NCI-H1048 (cell line): ENCODE measurements at places on chromosomes 16 and 17.

- DNase-seq: no peak
These were observed 40.9 kb downstream of the USP10 start for GRCh38 chr16:84740596-84741116.

- no peak for DNase-seq
These were observed 6.2 kb downstream of the MAP3K14 start for GRCh38 chr17:45310380-45311324.

DNA sequence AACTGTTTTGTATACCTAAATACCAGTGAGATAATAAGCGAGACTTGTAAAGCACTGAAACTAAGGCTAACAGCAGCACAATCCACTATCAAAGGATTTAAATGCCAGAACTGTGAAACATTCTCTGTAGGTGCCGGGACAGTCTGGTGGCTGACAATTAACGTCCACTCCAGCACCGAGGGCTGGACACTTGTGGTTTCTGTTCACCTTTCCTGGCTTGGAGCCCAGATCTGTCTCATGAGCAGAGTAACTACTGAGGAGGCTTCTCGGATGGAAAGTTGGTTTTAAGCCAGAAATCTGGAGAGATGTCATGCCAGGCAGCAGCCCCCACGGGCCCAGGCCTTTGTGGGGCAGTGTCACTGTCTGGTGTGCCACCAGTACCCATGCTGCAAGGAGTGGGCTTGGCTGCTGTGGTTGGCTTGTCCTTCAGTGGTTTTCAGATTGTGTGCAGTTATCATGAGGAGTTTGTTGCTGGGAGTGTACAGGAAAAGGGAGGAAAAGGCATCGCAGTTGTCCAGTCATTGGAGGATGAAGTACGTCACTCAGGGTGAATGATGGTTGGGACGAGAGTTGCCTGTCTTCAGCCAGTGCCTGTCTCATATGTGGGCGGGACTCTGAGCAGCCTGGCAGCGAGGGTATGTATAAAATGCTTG is 35.5 kb downstream of the UBN1 start:
- DNase-seq: no peak

GRCh38 chr17:70493277-70493874 is 324.0 kb downstream of the KCNJ2 start:
- no peak for DNase-seq

DNA sequence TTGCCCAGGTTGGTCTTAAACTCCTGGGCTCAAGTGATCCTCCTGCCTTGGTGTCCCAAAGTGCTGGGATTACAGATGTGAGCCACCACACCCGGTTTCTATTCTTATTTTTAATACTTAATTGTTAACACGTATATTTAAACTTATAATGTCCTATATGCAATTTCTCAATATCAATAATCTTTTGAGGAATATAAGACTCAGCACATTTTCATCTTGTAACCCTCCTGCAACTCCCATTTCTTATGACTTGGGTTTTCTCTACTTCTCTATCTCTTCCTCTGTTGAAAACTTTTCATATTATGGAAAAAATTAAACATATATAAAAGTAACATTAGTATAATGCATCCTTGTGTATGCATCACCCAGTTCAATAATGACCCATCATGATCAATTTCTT is 150.7 kb downstream of the PRKCB start:
- no peak for DNase-seq

- no peak for DNase-seq
These were observed 38.5 kb upstream of the CNEP1R1 start for GRCh38 chr16:49986351-49987124.

- no peak for DNase-seq
These were observed 4.9 kb upstream of the RASD1 start for GRCh38 chr17:17500999-17501605.

- DNase-seq: no peak
These were observed 527 bp upstream of the CHAD start for GRCh38 chr17:50469208-50469605.

- DNase-seq: no peak
These were observed 13.3 kb upstream of the CNEP1R1 start for GRCh38 chr16:50011707-50012106.

DNA sequence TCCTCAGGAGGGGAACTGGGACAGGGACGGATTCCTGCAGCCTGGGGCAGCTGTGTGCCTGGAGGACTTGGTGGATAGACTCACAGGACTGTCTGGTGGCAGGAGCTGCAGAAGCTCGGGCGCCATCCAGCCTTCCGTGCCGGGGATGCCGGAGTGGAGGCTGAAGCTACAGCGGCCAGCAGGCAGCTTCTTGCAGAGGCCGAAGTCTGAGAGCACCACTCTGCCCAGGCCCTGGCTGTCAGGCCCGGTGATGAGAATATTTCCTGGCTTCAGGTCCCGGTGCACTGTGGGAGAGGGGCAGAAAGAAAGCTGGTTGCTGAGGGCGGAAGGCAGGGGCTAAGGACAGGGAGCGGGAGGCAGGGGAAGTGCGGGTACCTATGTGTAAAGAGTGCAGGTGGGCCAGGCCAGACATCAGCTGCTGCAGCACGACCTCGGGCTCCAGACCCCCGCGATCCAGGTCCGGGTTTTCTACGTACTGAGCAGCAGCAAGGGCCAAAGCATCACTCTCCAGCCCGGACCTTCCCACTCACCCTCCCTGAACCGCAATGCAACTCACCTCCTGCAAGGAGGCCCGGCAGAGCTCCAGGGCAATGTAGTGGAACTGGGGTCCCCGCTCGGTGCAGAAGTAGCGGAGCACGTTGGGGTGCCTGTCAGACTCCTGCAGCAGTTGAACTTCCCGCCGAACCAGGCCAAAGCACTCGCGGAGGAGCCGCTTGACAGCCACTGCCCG is 16.1 kb downstream of the PLK1 start:
- DNase-seq: no peak

GRCh38 chr17:77036136-77036840 is 104.5 kb upstream of the SEC14L1 start:
- no peak for DNase-seq

- no peak for DNase-seq
These were observed 37.1 kb downstream of the KNOP1 start for GRCh38 chr16:19680881-19681340.

DNA sequence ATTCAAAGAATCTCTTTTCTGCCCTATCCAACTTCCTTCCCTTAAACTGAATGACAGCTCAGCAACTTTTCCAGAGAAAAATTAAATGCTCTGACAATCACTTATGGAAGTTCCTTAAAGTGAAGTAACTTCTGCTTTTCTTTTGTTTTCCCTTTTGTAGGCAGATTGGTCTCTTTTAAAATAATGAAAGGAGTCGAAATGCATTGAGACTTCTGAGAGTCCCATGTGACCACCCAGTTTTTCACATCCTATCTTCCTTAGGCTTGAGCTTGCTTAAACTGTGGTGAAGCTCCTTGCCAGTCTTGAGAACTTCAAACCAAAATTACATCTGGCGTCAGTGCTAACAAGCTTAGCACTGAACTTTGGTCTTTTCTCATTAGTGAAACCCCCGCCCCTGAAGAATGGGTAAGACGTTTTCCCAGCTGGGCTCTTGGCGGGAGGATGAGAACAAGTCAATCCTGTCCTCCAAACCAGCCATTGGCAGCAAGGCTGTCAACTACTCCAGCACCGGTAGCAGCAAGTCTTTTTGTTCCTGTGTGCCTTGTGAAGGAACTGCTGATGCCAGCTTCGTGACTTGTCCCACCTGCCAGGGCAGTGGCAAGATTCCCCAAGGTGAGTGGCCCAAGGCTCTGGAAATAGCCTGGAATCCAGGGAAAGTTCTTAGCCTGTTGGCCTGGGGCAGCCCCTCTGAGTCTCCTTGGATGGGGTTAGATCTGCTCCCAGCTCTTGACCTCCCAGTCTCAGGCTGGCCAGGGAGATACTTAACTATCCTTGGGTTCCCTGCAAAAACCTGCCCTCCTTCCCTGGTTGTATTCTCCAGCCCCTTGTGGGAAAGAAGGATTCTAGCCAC is 1.2 kb downstream of the TMEM106A start:
- no peak for DNase-seq

GRCh38 chr16:85570735-85571562 is 42.2 kb upstream of the GSE1 start:
- DNase-seq: no peak

- no peak for DNase-seq
These were observed 10.1 kb downstream of the DYNC1LI2 start for GRCh38 chr16:66741169-66741900.

- no peak for DNase-seq
These were observed 30.8 kb upstream of the ADCY7 start for GRCh38 chr16:50235581-50235980.

DNA sequence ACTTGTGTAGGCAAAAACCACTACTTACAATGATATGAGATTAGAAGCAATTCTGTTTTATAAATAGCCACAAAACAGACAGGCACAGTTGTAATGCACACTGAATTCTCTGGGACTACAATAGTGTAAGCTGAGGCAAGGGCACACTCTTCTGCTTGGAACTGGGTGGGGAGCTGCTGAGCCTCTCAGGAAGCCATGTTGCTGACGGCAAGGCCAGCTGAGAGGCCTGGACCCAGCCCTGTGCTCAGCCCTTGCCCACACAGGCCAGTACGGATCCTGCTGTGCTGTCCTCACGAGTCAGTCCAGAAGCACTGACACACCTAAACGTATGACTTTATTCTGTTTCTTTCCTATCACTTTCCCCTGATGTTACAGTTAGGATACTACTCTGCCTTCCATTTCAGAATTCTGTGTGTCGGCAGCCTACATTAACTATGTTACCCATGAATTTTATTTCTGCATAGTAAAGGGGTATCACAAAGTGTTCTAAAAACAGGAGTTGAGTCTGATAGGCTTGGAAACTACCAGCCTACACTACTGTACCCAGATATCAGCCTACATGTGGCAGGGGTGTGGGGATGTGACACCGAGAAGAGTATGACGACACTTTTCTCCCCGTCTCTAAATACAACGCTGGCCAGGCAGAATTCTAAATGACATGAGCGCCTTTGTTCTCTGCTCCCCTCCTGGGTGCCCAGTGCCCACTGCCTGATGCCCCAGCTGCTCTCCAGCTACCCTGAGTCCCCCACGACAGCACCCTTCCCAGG is 41.1 kb upstream of the FAAP100 start:
- DNase-seq: no peak

DNA sequence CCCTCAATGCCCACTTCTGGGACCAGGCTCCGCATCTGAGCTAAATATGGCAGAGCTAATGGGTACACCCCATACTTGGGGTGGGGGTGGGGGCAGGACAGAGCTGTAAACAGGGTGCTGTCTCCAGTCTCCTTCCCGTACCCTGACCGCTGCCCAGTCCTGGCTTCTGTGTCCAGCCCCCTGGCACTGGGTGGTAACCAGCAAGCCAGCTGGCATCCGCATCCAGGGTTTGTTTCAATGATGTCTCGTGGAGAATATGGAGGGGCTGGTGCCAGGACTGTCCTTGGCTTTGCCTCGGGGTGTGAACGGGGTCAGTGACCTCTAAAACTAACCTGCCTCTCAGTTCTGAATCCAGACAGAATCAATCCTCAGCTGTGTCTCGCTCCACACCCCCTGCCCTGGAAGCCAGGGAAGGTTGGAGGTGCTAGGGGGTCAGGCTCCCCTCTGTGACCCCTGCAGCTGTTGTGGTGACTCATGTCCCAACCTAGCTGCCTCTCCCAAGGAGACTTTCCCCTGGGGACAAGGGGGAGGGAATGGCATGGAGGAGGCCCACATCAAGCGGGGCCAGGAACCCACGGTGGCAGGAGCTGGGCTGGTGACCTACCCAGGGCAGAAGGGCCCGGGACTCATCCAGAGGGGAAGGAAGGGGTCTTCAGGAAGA is 1.5 kb upstream of the PNMT start:
- no peak for DNase-seq

DNA sequence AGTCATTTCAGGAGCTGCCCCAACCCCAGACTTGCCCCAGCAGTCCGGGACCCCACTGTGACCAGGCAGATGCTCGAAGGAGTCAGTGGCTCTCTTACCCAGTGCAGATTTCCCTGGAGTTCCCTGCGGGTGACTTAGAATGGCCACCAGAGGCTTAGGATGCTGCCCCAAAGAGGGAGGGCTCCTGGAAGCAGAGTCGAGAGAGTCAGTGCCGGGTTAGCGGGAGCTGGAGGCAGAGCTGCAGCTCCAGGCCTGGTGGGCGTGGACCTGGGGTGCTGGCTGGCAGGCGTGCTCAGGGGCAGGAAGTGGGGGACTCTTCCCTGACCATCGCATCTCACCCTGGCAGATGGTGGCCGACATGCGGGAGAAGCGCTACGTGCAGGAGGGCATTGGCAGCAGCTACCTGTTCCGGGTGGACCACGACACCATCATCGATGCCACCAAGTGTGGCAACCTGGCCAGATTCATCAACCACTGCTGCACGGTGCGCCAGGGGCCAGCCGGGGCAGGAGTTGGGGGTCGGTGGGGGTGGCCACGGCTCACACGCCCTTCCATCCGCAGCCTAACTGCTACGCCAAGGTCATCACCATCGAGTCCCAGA is 1.6 kb upstream of the HSD3B7 start:
- no peak for DNase-seq

GRCh38 chr17:57114085-57114673 is 29.1 kb downstream of the AKAP1 start:
- DNase-seq: no peak

GRCh38 chr16:89720551-89720812 is 216 bp downstream of the VPS9D1 start:
- DNase-seq: no peak

GRCh38 chr17:32356750-32357149 is 6.8 kb downstream of the ZNF207 start:
- no peak for DNase-seq

GRCh38 chr16:82136956-82137821 is 32.8 kb downstream of the MPHOSPH6 start:
- no peak for DNase-seq
